ENCODE measurements at places on chromosomes 12 and 14.

DNA sequence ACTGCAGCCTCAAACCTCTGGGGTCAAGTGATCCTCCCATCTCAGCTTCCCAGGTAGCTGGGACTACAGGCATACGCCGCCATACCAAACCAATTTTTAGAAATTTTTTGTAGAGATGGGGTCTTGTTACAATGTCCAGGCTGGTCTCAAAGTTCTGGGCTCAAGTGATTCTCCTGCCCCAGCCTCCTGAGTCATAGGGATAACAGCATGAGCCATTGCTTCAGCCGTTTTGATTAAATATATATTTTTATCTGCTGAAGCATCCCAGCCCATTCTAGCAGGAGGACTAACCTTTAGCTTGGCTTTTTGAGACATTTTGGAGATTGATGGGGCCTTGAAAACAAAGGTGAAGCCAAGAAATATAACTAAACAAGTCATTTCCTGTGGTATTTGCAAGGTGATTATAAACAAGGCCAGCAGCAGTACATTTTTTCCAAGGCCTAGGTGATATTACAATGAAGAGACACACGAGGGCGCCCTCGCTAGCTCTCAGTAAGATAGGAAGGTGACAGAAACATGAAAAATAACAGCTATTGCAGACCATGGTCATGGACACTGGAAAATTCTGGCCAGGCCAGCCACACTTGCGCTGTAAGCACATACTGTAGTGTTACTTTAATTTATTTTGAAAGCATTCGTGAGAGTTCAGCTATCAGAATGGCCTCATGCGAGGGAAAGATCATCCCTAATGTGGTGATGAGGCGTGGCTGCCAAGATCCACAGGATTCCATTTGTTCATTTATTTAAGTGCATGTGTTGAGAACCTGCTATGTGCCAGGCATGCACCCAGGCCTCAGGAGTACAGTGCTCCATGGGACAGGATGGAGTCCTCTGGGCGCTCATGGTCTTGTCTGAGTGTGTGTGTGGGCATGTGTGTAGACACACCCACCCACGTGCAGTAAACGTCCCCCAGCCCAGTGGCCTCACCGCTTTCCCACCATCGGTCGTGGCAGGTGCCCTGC lies 63.5 kb downstream of the DGLUCY start:
- peak; percentile 69 for DNase-seq

DNA sequence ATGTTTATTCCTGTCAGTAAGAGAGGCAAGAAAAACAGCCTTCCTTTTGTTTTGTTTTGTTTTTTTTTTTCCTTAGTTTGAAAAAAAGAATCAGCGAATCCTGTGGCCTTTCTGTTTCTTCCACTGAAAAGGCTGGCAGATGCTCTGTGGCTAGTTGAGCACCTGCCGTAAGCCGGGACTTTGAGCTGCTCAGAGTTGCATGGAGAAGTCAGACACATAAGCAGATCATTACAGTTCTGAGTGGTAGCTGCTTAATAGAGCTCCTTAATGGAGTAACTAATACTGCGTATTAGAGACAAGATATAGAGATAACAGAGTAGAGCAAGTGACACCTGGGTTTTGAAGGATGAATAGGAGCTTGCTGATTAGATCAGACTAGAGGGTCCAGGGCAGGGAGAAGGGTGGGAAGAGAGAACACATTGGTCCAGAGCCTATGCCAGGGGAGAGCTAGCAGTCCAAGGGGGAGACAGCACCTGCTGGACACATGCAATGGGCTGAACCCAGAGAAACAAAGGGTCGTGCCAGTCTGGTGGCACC lies 129.4 kb downstream of the TSPAN9 start:
- peak; percentile 40 for DNase-seq

- DNase-seq: peak; percentile 75
Measured at GRCh38 chr14:102525219-102525928, 15.8 kb upstream of the ANKRD9 start.

- DNase-seq: no peak
Measured at GRCh38 chr14:72350215-72350614, 418.0 kb downstream of the RGS6 start.

DNA sequence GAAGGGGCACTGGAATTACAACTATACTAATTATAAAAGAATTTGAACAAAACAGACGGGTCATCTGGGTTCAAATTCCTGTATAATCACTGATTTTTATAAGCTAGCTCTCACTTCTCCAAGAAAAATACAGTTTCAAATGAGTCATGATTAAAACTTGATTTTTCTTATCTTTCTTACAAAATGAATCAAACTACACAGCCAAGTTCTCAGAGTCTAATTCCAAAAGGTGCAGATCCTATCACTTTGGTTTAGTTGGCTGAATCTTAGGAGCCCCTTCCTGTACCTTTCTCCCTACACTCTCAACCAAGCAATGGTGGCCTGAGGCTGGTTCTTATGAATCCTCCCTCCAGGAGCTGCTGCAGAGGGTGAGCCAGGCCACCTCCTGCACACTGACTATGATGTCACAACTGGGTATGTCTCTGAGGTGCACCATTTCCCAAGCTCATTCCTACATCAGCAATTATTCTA lies 43.8 kb upstream of the BMP4 start:
- DNase-seq: peak; percentile 81
